ENCODE measurements at places on chromosomes 5 and 9. TPM values are rescaled to one million over a fixed set of nuclear protein-coding genes. Genes with fewer than 3 reads are reported as not detected.

Gene HRCT1
- polyA plus RNA-seq = not detected

Gene MCC
- 29.4 TPM for polyA plus RNA-seq

Gene CLIC3
- 0.57 TPM for polyA plus RNA-seq

Gene GCNT4
- polyA plus RNA-seq = 14.3 TPM

Gene NFIB
- 20.3 TPM for polyA plus RNA-seq

Gene SPATA31A1
- not detected for polyA plus RNA-seq

Gene ALDOB
- 745 TPM for polyA plus RNA-seq

Gene C5orf52
- polyA plus RNA-seq = not detected

Gene STPG3
- 3.9 TPM for polyA plus RNA-seq

DNA sequence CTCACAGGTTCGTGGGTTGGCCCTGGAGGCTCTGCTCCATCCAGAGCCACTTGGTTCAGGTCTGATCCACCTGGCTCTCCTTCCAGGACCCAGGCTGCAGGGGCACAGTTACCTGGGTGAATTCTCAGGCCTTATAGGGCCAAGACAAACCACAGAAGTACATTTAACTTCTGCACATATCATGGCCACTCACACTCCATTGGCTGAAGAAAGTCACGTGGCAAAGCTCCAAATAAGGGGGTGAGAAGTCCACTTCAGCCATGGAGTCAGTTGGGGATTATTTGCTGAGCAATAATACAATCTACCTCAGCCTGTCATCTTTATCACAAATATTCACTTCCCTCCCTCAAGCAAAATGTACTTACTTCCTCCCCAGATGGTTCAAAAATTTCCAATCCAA, 83.6 kb downstream of the MACROH2A1 start:
- DNase-seq = no peak

- DNase-seq = no peak
These were observed 622 bp upstream of the ISL1 start for GRCh38 chr5:51382521-51383130.

GRCh38 chr5:143886096-143886495, 74.1 kb downstream of the HMHB1 start:
- no peak for DNase-seq

- no peak for DNase-seq
These were observed 36.6 kb upstream of the SPTLC1 start for GRCh38 chr9:92151691-92152393.

GRCh38 chr5:111983459-111983858, 226.5 kb upstream of the NREP start:
- no peak for DNase-seq

- DNase-seq = no peak
These were observed 23.5 kb upstream of the LPCAT1 start for GRCh38 chr5:1547236-1547635.

- no peak for DNase-seq
These were observed 135.6 kb downstream of the DAB2IP start for GRCh38 chr9:121786998-121787422.

DNA sequence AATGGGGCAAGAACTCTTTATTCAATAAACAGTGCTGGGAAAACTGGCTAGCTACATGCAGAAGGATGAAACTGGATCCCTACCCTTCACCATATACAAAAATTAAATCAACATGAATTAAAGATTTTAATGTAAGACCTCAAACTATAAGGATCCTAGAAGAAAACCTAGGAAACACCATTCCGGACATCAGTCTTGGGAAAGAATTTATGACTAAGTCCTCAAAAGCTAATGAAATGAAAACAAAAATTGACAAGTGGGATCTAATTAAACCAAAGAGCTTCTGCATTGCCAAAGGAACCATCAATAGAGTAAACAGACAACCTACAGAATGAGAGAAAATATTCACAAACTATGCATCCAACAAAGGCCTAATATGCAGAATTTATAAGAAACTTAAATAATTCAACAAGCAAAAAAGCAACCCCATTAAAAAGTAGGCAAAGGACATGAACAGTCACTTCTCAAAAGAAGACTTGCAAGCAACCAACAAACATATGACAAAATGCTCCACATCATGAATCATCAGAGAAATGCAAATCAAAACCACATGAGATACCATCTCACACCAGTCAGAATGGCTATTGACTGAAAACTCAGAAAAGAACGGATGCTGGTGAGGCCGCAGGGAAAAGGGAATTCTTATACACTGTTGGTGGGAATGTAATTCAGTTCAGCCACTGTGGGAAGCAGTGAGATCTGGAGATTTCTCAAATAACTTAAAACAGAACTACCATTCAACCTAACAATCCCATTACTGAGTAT, 104.3 kb upstream of the MAP3K1 start:
- DNase-seq = no peak

- no peak for DNase-seq
These were observed 296 bp downstream of the ZSWIM6 start for GRCh38 chr5:61332358-61332749.

DNA sequence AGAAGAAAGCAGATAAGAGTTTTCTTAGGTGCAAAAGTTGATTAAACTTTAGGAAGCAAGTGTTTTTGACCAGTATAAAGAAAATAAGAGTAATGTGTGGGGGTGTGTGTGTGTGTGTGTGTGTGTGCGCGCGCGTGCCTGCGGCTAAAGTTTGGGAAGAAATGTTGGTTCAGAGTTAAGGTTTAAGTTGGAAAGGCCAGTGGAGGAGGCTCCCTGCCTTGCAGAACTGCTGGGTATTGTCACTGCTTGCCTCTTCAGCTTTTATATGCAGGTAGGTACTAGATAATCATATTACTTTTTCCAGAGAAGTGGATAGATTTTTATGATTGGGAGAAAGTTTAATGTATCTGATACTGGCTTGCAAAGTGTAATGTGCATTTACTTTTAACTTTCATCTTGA, 2.0 kb downstream of the PIK3R1 start:
- DNase-seq = no peak

DNA sequence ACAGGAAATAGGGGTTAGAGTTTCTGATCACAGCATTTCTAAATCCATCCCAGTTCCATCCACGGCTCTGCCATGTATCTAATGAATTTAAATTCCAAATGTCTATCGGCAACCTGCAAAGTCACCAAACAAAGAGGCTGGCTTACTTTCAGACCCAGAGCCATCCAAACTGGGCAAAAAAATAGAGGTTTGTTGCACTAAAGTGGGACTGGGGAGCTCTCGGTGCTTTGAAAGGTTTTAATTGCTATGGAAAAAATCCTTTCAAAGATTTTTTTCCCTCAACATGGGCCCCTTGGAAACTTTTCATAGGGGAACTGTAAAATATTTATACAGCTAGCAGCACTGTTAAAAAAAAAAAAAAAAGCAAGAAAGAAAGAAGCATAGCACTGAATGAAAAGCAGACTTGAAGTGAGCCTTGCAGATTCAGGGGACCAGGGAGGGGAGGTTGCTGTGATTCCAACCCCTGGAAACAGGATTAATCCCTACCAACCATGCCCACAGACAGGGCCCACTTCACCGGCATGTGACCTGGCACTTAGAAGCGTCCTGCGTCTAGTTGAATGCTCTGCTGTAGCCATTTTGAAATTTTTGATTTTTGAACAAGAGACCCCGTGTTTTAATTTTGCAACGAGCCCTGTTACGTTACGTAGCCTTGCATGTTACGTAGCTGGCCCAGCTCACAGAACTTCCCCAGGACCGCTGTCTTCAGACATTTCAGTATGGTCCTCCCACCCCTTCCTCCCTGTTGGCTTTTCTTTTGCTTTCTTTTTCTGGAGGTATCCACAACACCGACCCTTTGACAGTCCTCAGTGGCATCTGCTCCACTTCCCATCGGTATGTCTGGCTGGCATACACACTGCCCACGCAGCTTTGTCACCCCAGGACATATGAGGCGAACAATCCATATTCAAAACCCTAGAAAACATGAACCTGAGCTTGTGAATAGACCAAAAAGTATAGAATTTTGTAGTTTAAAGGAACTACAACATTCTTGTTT, 105.3 kb upstream of the NFIB start:
- DNase-seq = no peak
